Testis (tissue), 5 donors: ENCODE measurements at places on chromosomes 1 and 21. TPM values are rescaled to one million over a fixed set of nuclear protein-coding genes. Genes with fewer than 3 reads are reported as not detected.

DNA sequence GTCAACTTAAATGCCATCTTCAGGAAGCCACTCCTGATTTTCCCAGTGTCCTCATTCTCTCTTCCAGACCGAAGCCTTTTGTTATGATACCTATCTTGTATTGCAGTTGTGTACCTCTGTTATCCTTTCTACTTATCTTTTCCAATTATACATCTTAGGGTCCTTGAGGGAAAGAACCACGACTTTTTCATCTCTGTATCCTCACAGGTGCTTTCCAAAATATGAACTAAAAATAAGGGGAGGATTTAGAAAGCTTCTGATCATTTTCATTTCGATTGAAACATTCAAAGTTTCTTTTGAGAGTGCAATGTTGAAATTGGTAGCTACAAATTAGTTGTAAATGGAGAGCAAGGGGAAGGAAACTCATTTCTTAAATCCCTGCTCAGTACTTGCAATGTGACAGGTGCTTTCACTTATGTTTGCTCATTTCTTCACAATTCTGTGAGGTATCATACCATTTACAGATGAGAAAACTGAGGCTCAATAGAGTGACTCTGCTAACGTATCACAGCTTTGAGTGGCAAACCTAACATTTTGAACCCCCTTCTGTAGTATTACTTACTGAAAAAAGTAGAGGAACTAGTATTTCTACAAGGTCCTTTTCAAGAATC, 24.2 kb downstream of the SLC19A2 start:
- no peak for DNase-seq
- no peaks in the 10 kb centered on the region for H3K36me3 ChIP-seq
- H3K27me3 ChIP-seq = no peaks in the 10 kb centered on the region
- no peaks in the 10 kb centered on the region for H3K4me1 ChIP-seq
- no peak overlapping the region for H3K27ac ChIP-seq
- no peak overlapping the region for H3K4me3 ChIP-seq

The NBPF4 gene
- 2.5 TPM for total RNA-seq

The ELF3 gene
- total RNA-seq = 0.43 TPM

The LEMD1 gene
- total RNA-seq = 71.1 TPM

The CD247 gene
- total RNA-seq = 0.47 TPM

The ZSCAN20 gene
- total RNA-seq = 10.1 TPM
